ENCODE measurements at places on chromosomes 1 and 21.

DNA sequence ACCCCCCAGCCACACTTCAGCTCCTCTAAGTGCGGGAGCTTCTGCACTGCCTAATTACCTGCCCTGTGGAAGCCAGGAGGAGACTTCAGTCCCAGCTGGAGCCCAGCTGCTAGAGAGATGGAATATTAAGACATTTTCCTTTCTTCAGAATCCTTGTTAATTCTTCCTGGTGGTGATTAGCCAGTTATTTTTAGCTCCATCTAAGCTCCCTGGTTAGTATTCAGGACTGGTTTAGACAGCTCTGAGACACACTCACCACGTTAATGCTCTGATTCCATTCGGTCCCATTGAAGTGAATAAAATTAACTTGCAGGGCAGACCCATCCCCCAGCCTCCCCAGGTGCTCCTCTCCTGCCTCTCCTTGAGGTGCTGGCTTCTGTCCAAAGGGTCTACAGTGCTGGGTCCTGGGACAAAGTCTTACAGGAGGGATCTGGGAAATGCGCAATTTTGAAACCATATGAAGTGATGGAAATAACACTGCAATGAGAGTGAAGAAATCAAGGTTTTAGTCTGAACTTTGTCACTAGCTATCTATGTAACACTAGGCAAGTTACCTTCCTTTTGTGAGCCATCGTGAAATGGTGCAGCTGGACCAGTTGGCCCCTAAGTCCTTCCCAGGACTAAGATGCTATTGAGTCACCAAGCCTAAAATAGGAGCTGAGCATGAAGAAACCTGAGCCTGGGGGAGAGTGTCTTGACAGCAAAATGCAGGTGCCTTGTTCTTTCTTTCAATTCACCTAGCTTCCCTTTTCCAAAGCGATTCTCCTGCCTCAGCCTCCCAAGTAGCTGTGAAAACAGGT, 117.4 kb upstream of the ATP1A1 start:
- no peak for DNase-seq

DNA sequence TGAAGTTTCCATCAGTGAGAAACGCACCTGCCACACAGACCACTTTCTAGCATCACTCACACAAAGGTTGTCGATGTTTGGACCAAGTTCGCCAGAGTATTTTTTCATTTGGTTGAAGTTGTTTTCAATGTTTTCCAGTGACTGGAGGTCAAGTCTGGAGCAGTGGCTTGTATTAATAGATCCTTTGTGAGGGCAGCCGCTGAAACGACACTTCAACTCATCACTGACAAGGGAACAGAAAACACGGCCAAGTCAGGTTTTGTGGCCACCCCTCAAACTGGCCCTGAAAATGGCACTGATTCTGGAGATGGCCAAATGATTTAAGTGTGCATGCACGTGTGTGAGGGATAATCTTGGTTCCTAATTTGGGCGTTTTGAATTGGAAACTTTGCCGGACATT, 675.6 kb downstream of the SMYD3 start:
- DNase-seq = no peak

DNA sequence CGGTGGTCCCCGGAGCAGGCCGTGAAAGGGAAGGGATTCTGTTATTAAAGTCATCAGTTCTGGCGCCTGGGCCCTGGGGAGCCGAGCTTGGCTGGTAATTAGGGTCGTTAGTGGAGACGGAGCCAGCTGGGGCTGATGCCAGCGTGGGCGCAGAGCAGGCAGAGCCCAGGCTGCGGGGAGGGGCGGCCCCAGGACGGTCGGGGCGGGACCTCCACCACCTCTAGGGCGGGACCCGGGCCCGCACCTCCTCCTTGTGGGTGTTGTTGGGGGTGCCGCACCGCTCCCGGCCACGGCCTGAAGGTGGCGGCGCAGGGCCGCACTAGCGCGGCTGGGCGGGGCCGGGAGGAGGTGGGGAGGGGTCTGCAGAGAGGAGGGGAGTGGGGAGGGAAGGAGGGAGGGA, 470.6 kb downstream of the PTPRU start:
- DNase-seq = peak; percentile 15

DNA sequence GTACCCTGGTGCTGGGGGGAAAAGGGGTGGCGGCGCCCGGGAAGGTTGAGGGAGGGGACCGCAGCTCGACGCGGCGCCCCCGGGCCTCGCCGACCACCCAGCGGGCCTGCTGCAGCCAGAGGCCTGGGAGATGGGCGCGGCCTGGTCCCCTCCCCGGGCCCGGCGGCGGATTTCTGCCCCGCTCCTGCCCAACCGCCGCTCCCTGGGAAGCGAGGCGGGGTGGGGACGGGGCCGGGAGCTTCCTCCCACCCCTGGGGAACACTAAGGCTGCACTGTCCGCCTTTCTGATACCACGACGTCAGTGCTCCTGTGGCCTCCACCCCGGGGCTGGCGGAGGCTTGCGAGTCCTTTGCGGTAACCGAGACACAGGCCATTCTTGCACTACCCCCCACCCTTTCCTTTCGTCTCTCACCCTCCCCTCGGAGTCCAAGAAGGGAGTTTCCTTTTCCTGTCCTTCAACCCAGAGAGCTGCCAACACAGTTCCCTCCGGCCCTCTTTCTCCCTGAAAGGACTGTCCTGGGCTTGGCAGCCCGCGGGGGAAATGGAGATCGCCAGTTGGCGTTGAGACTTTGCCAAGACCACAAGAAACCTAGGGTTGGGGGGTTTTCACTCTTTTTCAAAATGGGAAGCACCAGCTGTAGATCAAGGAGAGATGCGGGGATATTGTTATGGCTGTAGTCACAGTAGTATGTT, 742 bp downstream of the SH3GLB1 start:
- DNase-seq = peak; percentile 14

DNA sequence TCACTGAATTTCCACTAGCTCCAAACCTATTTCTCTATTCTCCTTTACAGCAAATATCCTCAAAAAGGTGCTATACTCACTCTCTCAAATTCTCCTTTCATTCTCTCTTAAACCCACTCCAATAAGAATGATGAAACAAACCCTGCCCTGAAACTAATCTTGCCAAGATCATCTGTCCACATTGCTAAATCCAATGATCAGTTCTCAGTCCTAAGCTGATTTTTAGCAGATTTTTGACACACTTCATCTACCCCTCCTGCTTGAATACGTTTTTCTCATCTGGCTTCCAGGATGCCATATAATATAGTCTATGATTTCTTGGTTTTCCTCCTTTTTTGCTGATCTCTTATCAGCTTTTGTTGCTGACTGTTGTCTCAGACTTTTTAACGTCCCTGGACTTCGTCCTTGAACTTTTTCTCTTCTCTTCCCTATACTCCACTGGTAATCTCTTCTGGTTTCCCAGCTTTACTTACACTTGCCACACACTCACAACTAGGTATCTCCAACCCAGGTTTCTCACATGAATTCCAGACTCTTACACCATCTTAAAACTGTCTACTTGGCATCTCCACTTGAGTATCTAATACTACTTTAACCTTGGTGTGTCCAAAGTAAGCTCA, 35.3 kb downstream of the RERE start:
- DNase-seq = no peak

DNA sequence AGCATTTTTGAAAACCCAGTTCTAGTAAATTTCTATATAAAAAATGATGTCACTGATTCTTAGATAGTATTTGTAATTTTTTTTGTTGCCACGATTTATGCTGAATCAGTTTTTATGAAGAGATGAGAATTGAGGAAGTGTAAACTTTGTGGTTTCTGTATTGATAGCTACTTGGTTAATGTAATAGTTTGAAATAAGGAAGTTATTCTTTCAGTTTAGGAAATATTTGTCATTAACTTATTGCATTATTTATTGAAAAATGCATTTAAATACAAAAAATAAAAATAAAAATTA, 97.8 kb downstream of the ZFYVE9 start:
- DNase-seq = no peak

DNA sequence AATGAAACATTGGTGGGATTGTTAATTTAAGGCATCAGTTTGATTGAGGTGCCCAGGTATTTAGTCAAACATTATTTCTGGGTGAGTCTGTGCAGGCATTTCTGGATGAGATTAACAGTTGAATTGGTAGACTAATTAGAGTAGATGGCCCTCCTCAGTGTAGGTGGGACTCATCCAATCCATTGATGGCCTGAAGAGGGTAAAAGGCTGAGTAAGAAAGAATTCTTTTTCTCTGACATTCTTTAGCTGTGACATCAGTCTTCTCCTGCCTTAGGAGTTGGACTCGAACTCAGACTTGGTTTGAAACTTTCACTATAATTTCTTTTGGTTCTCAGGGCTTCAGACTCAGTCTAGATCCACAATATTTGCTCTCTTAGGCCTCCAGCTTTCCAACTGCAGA, 59.6 kb upstream of the ADAMTS5 start:
- DNase-seq = no peak

- no peak for DNase-seq
Measured at GRCh38 chr1:219659684-219660083, 46.8 kb upstream of the ZC3H11B start.

GRCh38 chr1:201119206-201120197, 7.3 kb upstream of the CACNA1S start:
- DNase-seq = no peak

DNA sequence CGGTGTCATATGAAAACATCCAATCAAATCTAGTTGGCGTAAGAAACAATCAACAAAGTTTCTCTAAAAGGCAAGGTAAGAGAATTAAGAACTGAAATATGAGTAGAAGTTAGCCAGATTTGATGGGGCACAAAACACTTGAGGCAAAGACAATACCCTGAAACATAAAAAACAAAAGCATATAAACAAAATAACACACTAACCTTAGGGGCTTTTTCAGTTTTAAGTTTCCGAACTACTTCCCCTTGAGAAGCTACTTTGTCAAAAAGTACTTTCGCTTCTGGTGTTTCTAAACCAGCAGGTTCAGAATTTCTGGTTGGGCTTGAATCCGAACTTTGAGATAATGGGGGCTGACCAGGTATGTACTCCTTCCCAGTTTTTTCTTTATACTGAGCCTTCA, 57.9 kb downstream of the EPRS1 start:
- no peak for DNase-seq

DNA sequence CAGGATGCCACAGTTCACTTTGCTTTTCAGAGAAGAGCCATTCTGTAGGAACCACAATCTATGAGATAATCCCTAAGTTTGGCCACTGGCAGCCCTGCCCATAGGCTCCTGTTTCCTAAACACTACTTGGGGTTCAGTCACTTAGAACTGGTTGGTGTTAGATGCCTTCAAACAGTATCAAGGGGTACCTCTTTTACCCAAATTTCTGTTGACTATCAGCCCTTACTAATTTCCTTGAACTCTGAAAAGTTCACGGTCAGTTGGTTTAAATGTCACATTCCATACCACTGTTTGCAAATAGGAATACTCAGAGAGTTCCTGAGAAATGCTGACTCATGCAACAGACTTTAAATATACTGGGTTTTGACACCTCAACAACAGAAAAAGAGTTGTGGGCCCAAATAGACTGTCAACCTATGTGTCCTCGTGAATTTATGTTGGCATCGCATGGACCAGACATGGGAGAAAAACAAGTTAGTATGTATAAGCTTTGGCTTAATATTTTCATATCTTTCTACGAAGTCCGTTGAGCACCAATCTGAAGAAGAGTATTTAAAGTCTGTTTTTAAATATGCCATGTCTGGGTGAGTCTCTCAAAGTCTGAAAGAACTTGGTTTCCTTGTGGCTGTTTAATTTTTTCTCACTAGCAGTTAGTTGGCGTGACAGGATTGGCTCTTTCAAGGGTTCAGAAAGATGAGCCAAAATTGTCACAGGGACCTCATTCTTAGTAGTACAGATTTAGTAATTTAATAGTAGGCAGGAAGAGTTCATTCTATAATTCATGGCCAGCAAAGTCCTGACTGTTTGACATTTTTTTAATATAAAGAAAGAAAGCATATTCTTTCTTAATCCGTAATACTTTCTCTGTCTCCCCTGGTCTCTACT, 56.5 kb upstream of the ZNF326 start:
- DNase-seq = no peak

DNA sequence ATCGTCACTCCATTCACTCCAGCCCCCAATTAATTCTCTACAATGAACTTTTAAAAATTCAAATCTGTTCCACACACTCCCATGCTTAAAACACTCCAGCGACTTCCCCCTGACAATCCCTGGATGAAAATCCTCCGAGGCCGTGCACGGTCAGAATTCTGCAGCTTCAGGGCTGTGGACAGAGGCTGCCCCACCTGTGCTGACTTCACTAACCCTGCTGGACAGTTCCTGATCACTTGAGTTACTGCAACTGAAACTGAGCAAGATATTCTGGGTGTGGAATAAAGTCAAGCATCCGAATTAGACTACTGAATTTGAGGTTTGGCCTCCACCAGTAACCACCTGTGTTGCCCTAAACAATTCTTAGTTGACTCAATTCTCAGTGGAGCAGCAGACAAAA, 1.0 kb upstream of the JAK1 start:
- no peak for DNase-seq

DNA sequence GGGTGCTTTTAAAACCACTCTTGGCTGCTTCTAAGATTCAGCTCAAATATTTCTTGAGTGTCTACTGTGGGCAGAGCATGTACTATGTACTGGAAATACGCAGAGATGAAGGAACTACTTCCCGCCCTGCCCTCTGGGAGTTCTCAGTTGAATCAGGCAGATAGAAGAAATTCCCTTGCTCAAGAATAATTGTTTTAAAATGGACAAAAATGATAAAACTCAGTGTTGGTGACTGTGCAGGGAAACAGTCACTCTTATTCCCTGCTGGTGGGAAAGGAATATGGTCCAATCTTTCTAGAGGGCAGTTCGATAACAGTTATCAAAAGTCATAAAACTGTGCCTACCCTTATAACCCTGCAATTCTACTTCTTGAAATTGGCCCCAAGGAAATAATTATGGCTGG, 16.9 kb upstream of the GRHL3 start:
- DNase-seq = no peak

DNA sequence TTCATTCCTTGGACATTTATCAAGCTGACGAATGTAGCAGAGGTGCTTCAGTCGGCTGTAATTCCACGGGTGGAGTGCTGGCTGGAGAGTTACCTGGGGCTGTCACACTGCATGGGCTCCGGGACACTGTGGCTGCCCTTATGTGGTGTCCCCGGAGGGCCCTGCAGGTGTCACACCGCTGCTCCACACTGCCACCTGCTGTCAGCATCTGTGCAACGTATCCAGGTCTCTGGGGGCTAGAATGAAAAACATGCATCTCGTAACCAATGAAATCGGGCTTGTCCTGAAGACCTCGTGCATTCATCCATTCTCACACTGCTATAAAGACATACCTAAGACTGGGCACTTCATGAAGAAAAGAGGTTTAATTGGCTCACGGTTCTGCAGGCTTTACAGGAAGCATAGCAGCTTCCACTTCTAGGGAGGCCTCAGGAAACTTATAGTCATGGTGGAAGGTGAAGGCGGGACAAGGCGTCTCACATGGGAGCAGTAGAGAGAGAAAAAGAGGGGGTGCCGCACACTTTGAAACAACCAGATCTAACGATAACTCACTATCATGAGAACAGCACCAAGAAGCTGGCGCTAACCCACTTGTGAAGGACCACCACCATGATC, 46.7 kb upstream of the PCBP3 start:
- DNase-seq = no peak

Measured in HFF-Myc (cell line).